Tongue (tissue), 3 donors: ENCODE measurements at places on chromosomes 3 and 15. TPM values are rescaled to one million over a fixed set of nuclear protein-coding genes. Genes with fewer than 3 reads are reported as not detected.

DNA sequence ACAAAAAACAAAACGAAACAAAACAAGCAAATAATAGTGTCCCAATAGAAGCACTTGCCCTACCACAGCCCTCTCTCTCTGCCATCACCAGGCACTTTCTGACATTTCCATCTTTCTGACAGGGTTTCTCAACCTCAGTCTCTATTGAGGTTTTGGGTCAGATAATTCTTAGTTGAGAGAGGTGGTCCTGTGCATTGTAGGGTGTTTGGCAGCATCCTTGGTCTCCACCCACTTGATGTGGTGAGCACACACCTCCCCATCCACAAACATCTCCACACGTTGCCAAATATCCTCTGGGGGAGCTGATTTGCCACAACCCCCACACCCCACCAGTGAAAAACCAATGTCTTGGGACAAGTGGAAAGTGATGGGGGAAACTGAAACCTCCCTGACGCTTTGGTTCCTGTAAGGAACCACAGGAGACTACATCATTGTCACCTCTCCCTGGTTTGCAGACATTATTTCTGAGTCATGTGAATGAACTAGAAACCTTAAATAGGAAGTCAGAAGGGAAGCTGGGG is 733.7 kb upstream of the CFAP20DC start:
- DNase-seq, result no peak

DNA sequence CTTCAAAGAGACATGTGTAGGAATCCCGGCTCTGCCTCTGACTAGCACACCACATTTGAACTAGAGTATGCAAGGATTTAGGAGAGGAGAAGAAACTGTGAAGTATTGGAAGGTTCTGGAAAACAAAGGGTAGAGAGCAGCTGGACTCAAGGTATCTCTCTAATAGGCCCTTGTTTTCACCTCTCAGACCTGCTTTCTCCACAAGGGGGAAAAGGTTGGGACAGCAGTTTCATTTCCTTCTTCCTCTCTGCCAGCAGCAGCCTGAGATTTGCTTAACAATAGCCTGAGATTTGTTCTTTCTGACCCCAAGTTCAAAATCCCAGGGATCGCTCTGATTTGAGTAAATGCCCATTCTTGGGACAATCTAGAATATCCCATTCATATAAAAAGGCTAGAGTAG is 430.6 kb upstream of the MCTP2 start:
- DNase-seq, result no peak

DNA sequence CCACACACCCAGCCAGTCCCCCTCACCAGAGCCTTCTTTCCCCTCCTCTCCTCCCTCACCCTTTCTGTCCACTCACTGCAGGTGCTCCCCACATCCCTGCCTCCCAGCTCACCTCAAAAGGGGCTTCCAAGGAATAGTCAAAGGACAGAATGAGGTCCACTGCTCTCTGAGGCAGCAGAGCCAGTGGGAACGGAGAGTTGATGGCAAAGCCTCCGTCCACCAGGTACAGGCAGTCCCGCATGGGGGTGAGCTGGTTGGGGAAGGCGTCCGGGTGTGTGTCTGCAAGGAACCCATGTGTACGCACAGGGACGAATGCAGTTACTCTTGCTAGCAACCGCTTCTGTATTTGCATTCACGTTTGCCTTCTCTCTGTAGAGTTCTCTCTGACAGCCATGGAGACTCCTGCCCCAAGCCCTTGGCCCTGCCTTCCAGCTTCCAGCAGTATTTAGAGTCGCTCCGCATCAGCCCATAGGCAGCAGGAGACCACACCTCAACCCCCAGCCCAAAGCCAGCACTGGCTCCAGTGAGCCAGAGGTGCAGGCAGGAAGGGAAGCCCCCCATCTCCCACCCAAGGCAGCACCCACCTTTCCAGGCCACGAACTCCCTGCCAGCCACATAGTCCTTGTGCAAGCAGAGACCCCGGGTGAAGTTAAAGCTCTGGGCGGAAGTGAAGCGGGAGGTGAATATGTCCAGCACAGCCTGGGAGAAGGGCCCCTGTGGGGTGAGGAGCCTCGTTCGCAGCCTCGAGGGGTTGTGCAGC is 12.4 kb downstream of the PLA2G4F start:
- DNase-seq, result no peak

GRCh38 chr3:8488877-8489276 is 12.7 kb upstream of the LMCD1 start:
- DNase-seq, result no peak

STRIT1 gene
- total RNA-seq, result 3.9 TPM

GPR15 gene
- total RNA-seq, result not detected

PHLDB2 gene
- 64.4 TPM for total RNA-seq

CTXN2 gene
- total RNA-seq, result not detected

ANP32A gene
- total RNA-seq, result 105 TPM
